ENCODE measurements at places on chromosomes 6 and 20.

DNA sequence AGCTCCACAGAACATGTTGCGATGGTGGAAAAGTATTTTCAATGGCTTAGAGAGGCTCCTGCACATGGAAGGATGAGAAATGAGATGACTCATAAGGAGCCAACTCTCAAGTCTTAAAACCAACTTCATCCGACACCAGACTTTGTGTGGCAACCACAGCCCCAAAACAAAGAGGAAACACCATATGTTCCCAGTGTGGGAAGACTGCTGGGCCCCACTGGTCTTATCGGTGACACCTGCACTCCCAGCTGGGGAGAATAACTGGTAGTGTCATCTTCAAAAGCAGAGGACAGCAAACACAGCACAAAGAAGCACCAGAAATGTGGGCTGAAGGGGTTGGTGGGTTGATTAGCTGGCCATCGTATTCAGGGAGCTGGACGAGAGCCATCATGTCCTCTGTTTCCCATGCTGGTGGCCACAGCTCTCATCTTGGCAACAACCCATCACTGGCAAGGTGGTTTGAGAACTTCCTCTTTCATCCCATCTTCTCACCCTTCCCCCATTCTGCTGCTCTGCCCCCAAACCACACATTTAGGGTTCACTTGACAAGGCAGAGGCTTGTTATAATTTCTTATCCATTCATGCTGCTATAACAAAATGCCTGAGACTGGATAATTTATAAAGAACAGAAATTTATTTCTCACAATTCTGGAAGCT, 46.0 kb upstream of the TASP1 start:
- no peak for DNase-seq

DNA sequence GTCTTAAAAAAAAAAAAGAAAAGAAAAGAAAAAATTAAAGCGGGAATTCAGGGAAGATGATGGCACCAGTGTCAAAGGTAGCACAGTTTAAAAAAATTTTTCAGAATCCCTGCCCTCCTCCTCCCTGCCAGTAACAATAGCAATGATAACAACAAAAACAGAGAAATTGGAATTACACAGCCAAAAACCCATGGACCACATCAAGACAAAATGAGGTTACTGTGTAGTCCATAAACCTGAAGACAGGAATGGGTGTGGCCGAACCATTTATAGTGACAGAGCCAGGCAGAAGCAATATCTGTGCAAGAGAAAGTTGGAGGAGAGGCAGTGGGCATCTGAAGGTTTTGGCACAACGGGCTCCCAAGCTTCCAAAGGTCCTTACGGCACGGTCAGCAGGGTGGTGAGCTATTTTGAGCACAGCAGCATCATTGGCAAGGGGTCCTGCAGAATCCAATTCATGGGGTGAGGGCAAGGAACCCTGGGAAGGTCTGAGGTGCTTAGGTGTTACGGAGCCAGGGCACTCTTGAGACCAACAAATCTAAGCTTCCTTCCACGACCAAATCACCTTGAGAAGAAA, 202.3 kb downstream of the GMPR start:
- no peak for DNase-seq

GRCh38 chr6:159093609-159094443, 49.0 kb upstream of the TAGAP start:
- no peak for DNase-seq

GRCh38 chr6:157143890-157144798, 179.2 kb downstream of the TMEM242 start:
- no peak for DNase-seq

GRCh38 chr20:438571-439469, 23.5 kb downstream of the TBC1D20 start:
- DNase-seq, result peak; percentile 7

- no peak for DNase-seq
Observed at GRCh38 chr6:93418408-93419303, 703 bp downstream of the EPHA7 start.

DNA sequence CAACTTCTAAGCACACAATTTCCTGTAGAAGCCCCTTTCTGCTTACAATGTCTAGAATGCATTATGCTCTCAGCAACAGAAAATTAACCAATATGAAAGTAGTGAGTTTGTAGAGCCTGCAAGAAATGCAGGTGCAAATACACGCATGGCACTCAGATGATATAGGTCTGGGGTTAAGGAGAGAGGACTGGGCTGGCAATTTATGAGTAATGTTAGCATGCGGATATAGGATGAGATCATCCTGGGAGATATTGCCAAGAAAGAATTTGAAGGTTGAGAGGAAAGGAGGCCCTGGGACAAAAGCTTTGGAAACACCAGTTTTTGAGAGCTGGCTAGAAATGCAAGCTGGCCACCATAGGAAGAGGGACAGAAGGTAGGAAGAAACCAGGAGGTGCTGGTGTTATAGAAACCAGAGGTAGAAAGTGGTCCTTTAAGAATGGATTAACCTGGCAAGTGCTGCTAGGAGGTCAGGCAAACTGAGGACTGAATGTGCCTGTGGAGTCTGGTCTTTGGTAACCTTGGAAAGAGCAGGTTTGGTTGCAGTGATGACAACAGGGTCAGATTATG, 183.2 kb upstream of the MYLIP start:
- DNase-seq, result no peak

DNA sequence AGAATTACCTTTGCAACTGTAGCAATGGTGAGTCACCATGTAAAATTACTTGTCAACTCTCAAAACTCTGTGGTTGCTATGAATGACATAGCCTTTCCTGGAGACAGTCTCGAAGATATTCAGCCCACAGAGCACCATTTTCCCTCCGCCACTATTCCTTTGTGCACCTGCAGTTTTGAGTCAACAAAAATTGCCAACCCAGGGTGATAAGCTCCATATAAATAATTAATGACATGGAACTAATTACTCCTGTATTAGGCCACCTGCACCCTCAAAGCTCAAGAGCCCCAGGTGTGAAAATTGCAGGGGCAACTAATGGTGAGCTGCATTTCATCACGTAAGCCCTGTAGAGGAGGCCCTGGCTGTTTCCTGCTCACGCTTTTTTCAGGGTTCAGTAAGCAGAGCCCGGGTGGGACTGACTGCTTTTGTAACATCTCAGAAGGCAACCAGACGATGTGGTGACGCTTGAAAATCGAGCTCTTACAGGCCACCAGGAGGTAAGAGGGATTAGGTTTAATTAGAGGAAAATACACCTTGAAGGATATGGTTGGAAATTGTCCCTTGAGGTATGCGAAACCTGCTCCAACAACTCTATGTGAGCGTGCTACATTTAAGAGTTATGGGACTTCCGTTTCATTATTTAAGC, 70.8 kb downstream of the BMP2 start:
- DNase-seq, result no peak

DNA sequence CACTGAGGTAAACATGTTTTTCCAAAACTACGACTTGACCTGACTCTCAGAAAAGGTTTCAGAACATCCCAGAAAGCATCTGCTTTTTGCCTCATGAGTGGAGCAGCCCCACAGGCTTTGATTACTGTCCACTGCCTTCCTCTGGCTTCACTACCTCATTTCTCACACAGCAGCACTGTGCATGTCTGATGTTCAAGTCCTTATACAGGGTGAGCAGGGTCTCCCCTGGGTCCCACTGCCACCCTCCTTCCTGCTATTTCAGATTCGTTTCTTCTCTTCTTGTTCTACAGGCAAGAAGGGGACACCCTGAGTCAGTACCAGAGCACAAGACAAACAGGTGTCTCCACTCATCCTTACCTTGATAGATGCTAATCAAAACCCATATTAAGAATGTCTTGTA, 64.7 kb upstream of the NFATC2 start:
- no peak for DNase-seq

GRCh38 chr6:112021691-112022310, 32.1 kb upstream of the CCN6 start:
- no peak for DNase-seq

- DNase-seq, result no peak
Observed at GRCh38 chr6:105833959-105834947, 251.9 kb upstream of the PRDM1 start.

DNA sequence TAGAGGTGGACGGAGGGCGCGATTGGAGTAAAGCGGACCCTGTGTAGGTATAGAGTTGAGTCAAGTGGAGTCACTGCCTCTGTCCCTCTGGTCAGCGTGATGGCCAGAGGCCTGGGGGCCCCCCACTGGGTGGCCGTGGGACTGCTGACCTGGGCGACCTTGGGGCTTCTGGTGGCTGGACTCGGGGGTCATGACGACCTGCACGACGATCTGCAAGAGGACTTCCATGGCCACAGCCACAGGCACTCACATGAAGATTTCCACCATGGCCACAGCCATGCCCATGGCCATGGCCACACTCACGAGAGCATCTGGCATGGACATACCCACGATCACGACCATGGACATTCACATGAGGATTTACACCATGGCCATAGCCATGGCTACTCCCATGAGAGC, 479 bp downstream of the SLC39A7 start:
- no peak for DNase-seq

DNA sequence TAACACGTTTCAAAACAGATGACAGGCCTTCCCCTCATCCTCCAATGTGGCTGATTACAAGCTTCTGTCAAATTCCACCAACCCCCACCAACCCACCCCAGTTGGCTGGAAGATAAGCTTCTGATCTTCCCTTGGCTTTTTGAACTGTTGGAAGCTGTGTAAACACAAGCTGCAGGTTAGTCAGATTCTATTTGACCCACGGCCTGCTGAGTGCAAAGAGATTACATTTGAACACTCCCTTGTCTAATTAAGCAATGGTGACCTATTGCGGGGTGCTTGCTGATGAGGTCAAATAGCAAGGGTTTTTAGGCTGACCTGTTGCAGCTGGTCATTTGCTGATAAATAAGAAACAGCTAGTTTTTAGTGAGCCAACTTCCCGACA, 379.7 kb downstream of the BMP2 start:
- DNase-seq, result no peak

- no peak for DNase-seq
Observed at GRCh38 chr6:15513801-15514711, 148.8 kb downstream of the DTNBP1 start.

DNA sequence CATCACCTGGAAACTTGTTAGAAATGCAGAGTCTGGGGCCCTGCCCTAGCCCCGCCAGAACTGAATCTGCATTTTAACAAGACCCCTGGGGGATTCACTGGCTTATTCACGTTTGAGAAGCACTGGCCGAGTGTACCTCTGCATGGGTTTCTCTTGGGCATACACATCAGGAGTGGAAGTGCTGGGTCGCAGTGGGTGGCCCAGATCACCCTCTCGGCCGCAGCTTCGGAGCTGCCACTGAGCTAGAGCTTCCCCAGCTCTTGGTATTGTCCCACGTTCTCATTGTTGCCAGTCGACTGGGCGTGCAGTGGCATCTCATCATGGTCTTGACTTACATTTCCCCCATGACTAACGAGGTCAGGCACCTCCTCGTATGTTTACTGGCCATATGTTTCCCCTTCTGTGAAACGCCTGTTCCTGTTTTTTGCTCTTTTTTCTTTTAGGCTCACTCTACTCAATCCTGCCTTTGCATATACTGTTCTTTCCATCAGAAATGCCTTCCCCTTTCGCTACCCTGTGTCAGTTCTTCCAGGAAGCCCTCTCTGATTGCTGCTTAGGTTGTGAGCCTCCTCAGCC, 3.0 kb upstream of the DLGAP4 start:
- no peak for DNase-seq

DNA sequence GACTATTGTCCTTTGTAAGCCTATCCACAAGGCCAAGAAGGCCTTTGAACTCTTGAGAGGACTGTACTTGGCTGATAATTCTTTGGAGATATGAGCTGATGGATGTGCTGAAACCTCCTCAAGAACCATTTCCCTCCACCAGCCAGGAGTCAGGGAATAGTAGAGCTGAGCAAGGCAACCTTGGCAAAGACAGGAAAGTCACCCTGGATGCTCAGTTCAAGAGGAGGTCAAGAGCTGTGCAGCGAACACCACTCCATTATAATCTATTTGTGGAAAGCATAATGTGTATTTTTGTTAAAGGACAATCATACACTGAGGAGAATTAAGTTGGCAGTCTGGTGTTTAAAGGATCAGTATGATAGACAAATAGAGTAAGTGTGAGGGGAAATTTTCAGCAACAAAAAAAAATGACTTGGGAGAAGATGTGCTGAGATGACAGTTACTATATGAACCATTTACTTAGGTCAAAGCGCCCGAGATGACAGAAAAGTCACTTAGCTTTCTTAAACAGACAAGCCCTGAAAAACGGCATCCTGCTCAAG, 177.2 kb upstream of the COL21A1 start:
- no peak for DNase-seq

DNA sequence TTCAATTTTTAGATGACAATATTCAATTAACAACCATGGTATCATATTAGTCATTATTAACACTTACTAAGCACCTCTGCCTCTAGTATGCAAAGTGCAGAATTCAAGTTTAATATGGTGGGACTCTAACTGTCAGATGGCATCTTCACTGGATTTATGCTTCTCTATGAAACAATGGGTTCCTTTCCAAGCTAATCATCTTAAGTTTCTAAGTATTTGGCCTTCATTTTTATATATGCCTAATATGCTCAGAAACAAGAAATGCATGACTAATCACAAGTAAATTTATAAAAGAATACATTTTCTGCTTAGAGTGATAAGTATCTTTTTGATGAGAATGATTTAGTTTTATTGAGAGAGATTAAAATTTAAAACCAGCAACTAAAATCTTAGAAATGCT, 144.7 kb downstream of the HIVEP2 start:
- DNase-seq, result no peak

GRCh38 chr6:103983860-103984259, 875.9 kb downstream of the HACE1 start:
- DNase-seq, result no peak

- no peak for DNase-seq
Observed at GRCh38 chr20:40489886-40490285, 199.2 kb downstream of the MAFB start.

GRCh38 chr6:134472661-134473060, 154.7 kb upstream of the SGK1 start:
- DNase-seq, result no peak

GRCh38 chr20:62339647-62340062, 27.5 kb downstream of the LAMA5 start:
- no peak for DNase-seq

- DNase-seq, result no peak
Observed at GRCh38 chr20:11072982-11073381, 399.2 kb upstream of the JAG1 start.

Measured in stimulated activated CD4-positive, alpha-beta T cell treated with anti-CD3 and anti-CD28 coated beads, Interleukin-1b, Interleukin-23, amount 100 ng/mL, for 1 hour (primary cell).